NCI-H510A treated with DMSO at 0.1 percent for 48 hours (cell line): ENCODE measurements at places on chromosomes 3 and 15.
A peak's percentile ranks its signal among the peaks of the same experiment; 100 is the strongest.

GRCh38 chr15:61133361-61133760 is 95.7 kb downstream of the RORA start:
- DNase-seq = no peak

GRCh38 chr3:150149651-150150051 is 179.0 kb upstream of the PFN2 start:
- peak; percentile 93 for DNase-seq

DNA sequence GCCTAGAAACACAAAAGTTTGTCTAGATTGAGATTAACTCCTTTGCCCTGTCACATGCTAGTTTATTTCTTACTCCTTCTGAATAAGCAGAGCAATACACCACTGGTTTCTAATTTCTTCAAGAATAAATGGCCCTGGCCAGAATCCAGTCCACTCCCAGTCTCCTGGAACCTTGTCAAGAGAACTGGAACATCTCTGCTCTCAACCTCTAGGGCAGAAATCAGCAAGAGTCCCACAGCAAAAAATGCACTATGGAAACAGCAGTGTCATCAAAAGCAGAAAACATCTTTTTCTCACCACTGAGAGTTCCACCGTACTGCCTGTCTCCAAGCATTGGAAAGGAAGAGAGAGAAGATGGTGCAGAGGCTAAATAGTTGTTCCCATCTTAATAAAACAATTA is 35.9 kb upstream of the PPP2R3A start:
- no peak for DNase-seq

DNA sequence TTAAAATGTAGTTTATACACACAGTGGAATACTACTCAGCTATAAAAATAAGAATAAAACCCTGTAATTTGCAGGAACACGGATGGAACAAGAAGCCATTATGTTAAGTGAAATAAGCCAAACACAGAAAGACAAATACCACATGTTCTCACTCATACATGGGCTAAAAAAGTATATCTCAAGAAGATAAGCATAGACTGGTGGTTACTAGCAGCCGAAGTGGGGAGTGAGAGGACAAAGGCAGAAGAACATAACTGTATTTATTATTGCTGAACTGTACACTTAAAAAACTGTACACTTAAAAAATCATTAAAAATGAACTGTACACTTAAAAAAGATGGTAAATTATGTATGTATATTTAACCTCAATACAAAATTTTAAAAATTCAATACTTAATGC is 11.0 kb downstream of the UBE3A start:
- DNase-seq = no peak

DNA sequence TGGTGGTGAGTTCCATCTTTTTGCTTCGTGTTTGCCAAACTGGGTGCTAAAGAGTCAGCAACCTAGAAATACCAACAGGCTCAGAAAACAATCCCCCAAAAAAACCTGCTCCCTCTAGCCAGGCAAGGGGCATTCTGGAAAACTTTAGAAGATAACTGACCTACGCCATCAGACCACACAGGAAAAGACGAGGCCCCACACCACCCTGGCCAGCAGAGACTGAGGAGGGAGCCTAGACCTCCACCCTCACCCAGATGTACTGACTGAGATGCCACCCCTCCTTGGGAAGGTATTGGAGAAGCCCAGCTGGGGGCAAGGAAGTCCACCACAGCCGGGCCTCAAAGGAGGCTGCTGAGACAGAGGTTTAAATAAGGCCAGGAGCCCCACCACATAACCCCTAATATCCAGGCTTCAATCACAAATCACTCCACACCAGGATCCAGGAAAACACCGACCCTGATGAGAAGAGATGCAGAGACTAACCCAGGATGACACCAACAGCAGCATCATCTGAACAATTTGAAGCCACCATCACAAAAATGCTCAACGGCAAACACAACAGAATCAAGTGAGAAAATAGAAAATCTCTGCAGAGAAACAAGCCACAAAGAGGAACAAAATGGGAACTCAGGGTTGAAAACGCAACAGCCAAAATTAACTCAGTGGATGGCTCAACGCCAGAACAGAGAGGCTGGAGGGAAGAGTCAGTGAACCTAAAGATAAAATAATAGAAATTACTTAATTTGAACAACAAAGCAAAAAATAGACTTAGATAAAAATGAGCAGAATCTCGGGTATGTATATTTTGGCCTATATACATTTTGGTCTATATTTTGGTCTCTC is 61.0 kb downstream of the TPRA1 start:
- DNase-seq = no peak

DNA sequence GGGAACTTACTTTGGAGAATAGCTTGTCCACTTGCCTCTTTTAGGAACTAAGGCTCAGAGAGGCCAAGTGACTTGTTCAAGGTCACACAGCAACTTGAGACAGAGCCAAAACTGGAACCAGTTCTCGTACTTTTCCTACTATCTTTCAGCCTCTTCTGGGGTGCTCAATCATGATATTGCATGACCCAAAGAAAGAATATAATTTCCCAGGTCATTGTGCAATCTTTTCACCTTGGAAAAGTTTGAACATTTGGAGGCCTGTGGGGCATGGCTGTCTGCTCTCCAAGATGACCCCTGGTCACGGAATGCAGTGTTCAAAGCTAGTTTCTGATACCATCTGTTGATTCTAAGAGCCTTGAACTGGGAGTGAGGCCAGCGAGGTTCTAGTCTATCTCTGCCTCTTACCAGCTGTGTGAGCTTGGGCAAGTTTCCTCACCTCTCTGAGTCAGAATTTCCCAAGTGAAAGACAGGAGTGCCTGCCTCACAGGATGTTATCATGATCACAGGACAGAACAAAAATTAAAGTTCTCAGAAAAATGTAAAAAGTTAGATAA is 89.7 kb downstream of the BDH1 start:
- DNase-seq = no peak

GRCh38 chr3:31442755-31443154 is 90.0 kb upstream of the STT3B start:
- DNase-seq = no peak

DNA sequence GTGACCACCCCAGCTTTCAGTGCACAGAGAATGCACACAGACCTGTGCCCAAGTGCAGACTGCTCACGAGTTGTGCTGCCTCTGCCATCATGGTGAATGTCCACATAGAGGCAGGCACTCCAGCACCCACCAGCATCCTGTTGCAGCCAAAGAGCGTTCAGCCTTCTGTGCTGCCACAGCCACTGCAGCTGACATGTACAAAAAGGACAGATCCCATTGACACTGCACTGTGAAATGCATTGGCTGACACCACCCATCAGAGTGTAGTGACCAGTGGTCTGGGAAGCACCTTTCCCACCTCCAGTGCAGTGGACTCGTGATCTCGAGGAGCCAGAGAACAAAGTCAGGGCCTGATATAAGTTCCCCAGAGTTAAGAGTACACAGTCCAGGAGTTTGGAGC is 260.3 kb downstream of the RAP2B start:
- DNase-seq = no peak

- DNase-seq = no peak
These were observed 11.7 kb upstream of the MAP1A start for GRCh38 chr15:43505738-43506137.

GRCh38 chr3:167653760-167654159 is at the start of gene WDR49:
Gene WDR49 (minus strand): TSS chr3:167653942. CDS start chr3:167653425, 517 bp downstream.
- peak; percentile 39 for DNase-seq

GRCh38 chr3:47533481-47533880 is 20.0 kb upstream of the ELP6 start:
- DNase-seq = no peak

GRCh38 chr3:192869131-192870031 is 48.3 kb downstream of the MB21D2 start:
- DNase-seq = no peak

DNA sequence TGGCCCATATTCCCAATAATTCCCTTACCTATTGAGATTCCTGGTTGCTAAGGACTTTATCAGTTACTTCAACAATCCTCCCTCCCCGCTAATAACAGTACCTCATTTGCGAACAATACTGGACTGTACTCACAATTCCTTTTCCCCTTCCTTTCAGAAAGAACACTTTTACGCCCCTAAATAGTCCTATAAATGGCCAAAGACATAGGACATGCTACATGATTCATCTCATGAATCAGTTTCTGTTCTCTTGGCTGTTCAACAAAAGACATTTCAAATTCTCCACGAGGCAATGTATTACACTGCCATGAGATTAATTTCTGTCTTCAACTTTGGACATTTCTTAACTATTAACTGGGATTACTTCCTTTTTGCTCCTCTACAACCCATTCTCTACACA is 264.4 kb downstream of the TIGIT start:
- no peak for DNase-seq

GRCh38 chr3:110773413-110773954 is 298.1 kb upstream of the NECTIN3 start:
- no peak for DNase-seq

DNA sequence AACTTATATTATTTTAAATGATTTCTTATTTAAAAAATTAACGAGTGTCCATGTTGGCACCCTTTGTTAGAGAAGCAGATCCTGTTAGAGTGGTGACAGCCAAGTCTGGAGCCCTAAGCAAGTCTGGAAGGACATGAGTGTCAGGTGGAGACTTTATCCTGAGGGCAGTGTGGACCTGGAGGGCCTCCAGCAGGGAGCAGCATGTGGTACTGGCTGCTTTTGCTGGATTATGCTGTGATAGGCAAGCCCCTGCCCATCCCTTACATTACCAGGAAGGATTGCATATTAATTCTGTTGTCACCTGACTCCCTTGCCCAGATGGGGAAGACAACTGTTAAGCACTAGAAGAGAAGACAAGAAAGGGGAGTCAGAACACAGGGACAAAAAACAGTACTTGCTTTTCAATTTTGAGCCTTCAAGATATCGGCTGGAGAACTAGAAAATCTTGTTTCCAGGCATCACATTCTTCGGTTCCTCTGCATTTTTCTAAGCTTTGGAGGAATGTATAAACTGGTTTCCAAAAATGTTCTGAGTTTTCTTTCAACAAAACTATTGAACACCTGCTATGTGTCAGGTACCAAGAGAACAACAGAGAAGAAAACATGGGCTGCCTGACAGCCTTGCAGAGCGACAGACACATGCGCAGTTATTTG is 22.7 kb downstream of the ZNF860 start:
- no peak for DNase-seq

DNA sequence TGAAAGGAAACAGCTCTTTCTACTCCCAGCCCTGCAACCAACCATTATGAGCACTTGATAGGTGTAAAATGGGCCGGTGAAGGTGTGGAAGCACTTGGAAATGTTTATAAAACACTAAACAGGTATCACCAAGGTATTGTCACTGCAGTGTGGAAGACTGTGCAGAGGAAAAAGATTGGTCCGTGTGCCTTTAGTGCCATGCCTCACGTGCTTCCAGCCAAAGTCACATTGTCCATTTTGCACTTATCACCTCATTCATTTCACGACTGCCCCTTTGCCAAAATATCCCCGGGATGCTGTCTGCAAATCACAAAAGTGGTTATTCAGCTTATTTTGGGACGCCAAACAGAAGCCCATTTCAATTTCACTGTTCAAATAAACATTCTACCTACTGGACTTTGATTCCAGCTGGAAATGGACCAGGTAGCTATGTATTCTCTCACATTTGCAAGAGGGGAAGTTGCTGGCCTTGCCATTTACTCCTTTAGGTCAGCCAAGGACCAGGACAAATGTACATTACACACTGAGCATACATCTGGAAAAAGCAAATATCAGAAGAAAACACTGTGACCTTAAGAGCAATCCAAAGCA is 58.4 kb downstream of the ARRDC4 start:
- no peak for DNase-seq

- no peak for DNase-seq
These were observed 53.2 kb upstream of the BOC start for GRCh38 chr3:113158171-113158570.

DNA sequence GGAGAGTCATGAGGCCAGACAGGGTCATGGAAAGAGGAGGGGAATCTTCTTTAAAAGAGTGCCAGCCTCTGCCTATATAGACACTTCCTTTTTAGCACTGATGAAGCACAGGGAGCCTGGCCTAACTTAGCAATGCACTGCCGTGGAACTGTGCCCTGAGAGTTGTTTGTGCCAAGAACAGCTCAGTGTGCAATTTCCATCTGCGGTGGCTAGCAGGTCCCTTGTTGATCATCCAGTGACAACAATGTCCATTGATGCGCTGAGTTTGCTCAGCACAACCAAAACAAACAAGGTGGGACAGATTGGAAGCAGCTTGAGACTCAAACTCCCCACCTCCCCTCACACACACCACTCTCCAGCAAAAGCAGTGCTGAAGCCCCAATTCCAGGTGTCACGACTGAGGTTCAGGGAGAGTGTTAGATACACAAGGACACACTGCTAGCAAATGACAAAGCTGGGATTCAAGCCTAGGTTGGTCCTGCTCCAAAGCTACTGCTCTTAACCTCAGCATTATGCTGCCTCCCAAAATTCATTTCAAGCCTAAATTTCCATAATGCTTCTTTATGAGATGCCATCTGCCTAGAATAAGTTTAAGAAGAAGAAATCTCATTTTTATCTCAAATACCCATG is 316.6 kb upstream of the UBE2E2 start:
- DNase-seq = no peak

GRCh38 chr3:48544141-48544540 is 12.5 kb downstream of the PFKFB4 start:
- no peak for DNase-seq

GRCh38 chr15:64343841-64344240 is 12.1 kb downstream of the CSNK1G1 start:
- DNase-seq = no peak

DNA sequence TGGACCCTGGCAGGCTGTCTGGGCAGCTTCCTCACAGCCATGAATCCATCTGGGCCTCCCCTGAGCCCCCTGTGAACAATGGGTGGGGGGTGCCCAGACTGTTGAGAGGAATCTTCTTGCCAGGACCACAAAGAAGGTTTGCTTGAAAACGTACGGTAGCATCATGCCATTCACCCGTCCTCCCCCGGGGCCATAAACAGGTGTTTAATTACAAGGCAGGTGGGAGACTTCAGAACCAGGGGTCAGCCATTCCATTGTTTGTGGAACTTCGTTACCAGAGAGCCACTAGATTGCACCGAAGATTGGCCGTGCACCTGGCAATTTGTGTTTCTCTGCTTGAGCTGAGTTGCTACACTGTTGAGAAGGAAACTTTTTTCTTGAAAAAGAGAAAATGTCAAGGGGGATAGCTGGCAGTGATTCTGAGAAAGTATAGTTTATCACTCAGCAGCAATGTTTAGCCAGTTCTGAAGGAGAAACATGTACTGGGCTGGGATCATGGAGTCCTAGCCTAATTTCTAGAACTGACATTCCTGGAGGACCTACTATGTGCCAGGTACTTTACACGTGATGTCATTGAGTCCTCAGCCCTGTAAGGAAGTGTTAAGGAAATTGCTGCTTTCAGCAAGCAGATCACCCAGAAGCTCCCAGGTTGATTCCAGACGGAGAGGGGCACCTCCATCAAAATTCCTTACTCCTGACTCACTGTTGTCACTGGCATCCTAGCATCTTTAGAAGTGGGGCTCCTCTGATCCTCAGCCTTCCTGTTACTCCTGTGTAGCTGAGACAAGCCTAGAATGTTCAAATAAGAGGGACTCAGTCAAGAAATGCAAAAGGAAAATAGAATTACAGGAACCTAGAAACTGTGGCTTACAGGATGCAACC is 103.8 kb upstream of the UBE2E1 start:
- DNase-seq = no peak
